Progenitor cell of endocrine pancreas (in vitro differentiated cells): ENCODE measurements at places on chromosomes 2 and 18. TPM values are rescaled to one million over a fixed set of nuclear protein-coding genes. Genes with fewer than 3 reads are reported as not detected.
A peak's percentile ranks its signal among the peaks of the same experiment; 100 is the strongest.

DNA sequence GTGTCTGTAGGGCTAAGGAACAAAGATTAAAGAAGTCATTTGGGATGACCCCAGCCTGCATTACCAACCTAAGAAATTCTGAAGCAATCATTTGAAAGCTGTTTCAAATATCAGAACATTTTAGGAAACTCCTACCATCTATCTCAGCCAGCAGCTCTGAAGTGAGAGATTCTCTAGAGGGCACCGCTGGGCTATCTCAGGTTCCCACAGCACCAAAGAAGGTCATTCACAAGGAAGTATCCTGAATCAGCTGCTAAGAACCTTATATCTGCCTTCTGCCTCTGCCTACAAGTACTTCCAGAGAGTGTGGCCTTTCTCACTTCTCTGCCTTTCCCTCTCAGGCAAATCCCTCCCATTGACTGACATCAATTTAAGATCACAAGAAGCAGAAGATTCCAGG is 13.4 kb upstream of the EVA1A start:
- no peak for DNase-seq

DNA sequence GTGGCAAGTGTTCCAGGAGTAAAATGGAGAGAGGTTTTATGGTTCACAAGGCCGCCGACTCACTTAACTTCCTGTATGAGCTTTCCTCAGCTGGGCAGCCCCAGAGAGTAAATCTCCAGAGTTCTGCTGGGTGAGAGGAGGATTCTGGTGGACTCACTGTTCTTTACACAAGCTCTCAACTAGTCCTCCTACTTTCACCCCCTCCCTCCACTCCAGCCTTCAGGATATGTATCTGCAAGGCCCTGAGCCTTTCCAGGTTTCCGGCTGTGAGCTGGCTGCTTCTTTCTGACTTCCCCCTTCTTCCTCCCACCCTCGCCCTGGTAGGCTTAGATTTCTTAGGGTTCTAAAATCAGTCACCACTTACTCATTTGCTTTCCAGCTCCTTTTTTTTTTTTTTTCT is 34.0 kb downstream of the EML6 start:
- no peak for DNase-seq

- DNase-seq = no peak
These were observed 65.8 kb downstream of the SGPP2 start for GRCh38 chr2:222490131-222490530.

DNA sequence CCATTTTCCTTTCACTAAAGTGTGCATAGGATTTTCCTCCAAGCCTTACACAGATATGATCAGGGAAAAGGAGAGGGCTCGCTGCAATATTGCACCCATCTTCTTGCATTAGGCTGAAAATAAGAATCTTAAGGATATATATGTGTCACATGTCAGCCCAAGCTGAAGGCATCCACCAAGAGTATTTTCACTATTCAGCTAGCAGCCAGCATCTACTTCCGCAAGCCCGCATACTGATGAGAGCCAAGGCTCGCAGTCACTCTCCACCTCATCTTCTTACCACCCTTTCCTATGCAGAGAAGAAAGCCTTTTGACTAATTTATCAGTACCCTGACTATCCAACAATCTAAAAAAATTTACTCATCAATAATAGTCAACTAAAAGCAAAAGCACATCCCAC is 6.1 kb downstream of the TMEM163 start:
- DNase-seq = no peak

DNA sequence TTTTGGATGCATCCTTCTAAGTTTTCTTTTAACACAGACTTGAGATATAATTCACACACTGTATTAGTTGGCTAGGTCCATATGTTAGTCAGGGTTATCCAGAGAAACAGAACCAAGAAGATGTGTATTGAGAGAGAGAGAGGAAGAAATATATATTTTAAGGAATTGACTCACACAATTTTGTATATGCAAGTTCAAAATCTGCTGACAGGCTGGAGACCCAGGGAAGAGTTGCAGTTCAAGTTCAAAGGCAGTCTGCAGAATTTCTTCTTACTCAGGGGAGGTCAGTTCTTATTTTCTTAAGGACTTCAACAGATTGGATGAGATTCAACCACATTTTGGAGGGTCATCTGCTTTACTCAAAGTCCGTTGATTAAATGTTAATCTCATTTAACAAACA is 23.0 kb upstream of the MRO start:
- no peak for DNase-seq

DNA sequence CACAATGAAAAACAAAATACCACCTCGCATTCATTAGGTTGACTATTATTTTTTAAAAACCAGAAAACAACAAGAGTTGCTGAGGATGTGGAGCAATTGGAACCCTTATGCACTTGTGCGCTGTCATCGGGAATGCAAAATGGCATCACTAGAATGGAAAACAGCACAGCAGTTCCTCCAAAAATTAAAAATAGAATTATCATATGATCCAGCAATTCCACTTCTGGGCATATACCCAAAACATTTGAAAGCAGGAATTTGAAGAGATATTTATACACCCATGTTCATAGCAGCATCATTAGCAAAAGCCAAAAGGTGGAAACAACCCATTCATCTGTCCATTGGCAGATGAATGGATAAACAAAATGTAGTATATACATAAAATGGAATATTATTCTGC is 11.9 kb upstream of the NMUR1 start:
- DNase-seq = no peak

DNA sequence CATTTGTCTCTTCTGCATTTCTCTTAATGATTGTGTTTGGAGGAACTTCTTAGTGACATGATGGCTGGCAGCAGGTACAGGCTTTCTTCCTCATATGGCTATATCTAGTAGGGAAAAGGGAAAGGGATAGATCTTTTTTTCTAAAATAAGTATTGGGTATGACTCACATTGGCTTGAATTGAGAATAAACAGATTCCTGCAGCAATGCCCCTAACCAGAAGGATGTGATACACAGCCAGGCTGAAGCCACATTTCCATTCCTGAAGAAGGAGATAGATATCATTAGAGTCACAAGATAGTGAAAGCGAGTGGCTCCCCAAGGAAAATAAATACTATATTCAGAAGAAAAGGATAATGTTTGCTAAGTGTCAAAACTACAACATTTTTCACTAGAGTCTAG is 61.1 kb downstream of the VWC2L start:
- DNase-seq = no peak

DNA sequence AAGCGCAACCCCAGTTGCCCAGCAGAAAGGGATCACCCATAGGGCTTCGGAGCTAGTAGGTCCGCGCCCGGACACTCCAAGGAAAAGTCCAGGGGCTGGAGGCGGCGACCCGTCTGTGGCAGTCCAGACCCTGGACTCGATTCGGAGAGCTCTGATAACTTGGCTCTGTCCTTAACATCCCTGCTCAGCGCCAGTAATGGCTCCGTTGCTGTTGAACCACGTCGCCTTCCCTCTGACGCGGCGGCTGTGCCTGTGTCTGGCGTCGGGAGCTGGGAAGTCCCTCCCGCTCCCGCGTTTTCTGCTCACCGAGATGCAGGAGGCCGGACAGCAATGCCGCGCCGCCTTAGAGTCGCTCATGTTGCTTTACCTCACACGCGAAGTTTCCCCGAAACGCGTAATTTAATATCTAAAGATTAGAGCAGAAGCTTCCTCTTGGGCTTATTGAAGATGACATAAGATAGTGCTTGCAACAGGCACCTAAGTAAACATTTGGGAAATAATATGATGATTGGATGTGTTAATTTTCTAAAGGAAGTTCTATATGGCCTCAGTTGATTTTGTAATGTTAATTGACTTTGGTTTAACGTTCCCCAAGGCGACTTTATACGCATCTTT is 1.3 kb upstream of the ZBTB14 start:
- DNase-seq = peak; percentile 36

GRCh38 chr2:29114586-29114945 is 649 bp upstream of the CLIP4 start:
- DNase-seq = no peak

Gene PAX8
- total RNA-seq = 3.9 and 8.4 TPM in 2 replicates

Gene CCDC148
- 3.9 and 4.6 TPM in 2 replicates for total RNA-seq

Gene DSG4
- not detected in 2 replicates for total RNA-seq

Gene CPLX4
- not detected in 2 replicates for total RNA-seq

Gene SPC25
- total RNA-seq = 14.5 and 15.8 TPM in 2 replicates
